Esophagus squamous epithelium (tissue), 5 donors: ENCODE measurements at places on chromosomes 13 and 19. TPM values are rescaled to one million over a fixed set of nuclear protein-coding genes. Genes with fewer than 3 reads are reported as not detected.

DNA sequence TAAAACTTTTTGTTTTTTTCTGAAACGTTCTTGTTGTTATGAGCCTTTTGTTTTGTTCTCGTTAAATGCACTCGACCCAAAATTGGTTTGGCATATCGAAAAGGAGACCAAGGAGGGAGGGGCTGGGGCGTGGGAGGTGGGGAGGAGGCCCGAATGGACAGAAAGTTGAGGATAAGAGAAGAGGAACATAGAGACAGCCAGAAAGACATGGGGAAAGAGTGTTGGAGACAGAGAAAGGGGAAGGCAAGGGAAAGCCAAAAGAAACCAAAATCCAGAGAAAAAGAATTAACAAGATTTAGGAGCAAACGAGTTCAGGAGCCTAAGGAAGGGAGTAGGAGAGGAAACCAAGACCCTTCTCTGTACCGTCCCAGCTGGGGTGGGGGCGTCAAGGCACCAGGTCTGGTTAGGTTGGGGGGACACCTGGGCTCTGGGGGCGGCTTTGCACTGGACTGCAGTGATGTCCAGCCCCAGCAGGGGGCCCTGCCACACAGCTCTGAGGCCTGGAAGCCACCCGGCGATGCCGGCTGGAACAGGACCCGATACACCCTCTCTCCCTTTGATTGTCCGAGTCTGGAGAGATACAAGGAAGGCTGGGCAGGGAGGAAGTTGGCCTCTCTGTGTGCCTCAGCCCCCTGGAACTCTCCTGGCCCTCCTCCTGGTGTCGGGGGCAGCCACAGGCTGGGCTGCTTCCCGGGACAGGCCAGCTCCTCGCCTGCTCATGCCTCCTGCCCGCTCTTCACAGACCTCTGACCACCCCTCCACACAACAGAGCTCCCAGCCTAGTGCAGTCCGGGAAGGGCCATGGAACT is 11.6 kb upstream of the ASF1B start:
- no peaks in the 10 kb centered on the region for H3K27me3 ChIP-seq
- peaks cover 22% of the 10 kb centered on the region for H3K36me3 ChIP-seq
- no peak overlapping the region for H3K4me3 ChIP-seq
- DNase-seq, result no peak

DNA sequence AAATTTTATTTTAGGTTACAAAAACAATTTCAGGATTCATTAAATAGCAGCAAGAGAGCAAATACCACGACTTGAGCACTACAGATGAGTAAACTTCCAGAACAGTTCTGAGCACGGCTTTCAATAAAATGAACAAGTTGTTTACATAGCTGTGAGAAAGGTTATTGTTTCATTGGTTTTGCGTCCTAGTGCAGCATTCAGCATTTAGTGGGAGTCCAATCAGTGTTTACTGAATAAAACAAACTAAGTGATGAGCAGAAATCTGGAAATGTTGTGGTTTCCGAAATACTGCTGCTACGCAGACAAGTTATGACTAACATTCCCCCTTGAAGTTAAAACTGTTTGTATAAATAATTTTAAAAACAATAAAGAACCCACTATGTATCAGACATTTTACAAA is 251.5 kb upstream of the STARD13 start:
- H3K4me3 ChIP-seq, result no peak overlapping the region
- H3K36me3 ChIP-seq, result no peaks in the 10 kb centered on the region
- no peaks in the 10 kb centered on the region for H3K4me1 ChIP-seq
- H3K27ac ChIP-seq, result no peak overlapping the region
- no peak for DNase-seq

Gene TUBB4A
- total RNA-seq, result not detected

Gene C13orf42
- not detected for total RNA-seq

Gene ZNF772
- total RNA-seq, result 7.9 TPM

Gene PRR20A
- total RNA-seq, result not detected

GRCh38 chr19:43620061-43621001 is 902 bp upstream of the ZNF428 start:
- H3K4me1 ChIP-seq, result peaks cover 41% of the 10 kb centered on the region
- H3K27me3 ChIP-seq, result no peaks in the 10 kb centered on the region
- peak overlapping the region; percentile 95 for H3K27ac ChIP-seq
- no peak for DNase-seq
- H3K36me3 ChIP-seq, result no peaks in the 10 kb centered on the region
- peak overlapping the region; percentile 71 for H3K4me3 ChIP-seq

Gene SLC39A3
- 14.8 TPM for total RNA-seq

- no peak overlapping the region for H3K27ac ChIP-seq
- DNase-seq, result no peak
- no peaks in the 10 kb centered on the region for H3K4me1 ChIP-seq
- H3K36me3 ChIP-seq, result no peaks in the 10 kb centered on the region
- no peak overlapping the region for H3K4me3 ChIP-seq
- no peaks in the 10 kb centered on the region for H3K27me3 ChIP-seq
These were observed 1466.9 kb downstream of the UQCRFS1 start for GRCh38 chr19:27745978-27746542.

DNA sequence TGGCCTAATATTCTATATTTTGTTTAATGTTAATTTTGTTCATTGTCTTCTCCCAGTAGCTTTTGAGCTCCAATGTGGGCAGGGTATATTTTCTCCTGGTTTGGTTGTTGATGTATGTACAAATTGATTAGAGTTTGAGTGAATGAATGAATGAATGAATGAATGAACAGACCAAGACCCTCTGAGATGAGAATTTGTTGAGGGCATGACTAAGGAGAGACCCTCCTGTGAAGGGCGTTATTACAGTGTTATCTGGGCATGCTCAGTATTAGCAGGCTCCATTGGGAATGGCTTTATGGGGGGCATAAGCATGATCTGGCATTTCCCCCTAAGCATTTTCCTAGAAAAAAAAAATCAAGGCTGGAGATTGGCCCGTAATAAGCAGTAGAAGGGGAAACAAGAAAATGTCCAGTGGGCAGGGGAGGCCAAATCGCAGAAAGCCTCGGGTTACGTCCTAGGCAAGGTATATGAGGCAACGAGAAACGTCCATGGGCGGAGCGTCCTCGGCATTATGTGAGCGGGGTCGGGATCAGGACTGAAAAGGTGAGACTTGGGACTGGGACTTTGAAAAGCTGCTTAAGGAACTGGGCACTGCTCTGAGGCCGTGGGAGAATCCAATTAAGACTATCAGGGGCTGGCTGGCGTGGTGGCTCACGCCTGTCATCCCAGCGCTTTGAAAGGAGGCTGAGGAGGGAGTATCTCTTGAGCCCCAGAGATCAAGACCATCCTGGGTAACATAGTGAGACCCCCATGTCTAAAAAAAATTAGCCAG is 904 bp upstream of the ARHGAP33 start:
- no peaks in the 10 kb centered on the region for H3K27me3 ChIP-seq
- H3K4me3 ChIP-seq, result peak overlapping the region; percentile 76
- H3K36me3 ChIP-seq, result peaks cover 16% of the 10 kb centered on the region

DNA sequence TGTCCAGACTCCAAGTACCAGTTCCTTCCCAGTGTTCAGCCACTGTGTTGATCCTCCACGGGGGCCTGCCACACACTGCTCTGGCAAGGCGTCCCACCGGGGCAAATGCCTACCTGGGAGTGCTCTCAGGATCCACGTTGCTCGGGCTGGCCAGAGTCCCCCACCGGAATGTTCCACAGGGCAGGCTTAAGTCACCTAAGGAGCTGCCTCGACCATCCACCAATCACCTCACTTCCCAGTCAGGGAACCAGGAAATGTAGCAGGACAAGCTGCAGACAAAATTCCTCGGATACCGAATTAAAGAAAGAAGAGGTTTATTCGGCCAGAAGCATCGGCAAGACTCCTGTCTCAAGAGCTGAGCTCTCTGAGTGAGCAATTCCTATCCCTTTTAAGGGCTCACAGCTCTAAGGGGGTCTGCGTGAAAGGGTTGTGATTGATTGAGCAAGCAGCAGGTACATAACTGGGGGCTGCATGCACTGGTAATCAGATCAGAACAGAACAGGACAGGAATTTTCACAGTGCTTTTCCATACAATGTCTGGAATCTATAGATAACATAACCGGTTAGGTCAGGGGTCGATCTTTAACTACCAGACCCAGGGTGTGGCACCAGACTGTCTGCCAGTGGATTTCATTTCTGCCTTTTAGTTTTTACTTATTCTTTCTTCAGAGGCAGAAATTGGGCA is 56.9 kb upstream of the EDNRB start:
- H3K36me3 ChIP-seq, result no peaks in the 10 kb centered on the region
- peaks cover 7% of the 10 kb centered on the region for H3K4me1 ChIP-seq
- H3K27ac ChIP-seq, result no peak overlapping the region
- DNase-seq, result no peak
- no peaks in the 10 kb centered on the region for H3K27me3 ChIP-seq
- H3K4me3 ChIP-seq, result no peak overlapping the region

Gene GSX1
- not detected for total RNA-seq

DNA sequence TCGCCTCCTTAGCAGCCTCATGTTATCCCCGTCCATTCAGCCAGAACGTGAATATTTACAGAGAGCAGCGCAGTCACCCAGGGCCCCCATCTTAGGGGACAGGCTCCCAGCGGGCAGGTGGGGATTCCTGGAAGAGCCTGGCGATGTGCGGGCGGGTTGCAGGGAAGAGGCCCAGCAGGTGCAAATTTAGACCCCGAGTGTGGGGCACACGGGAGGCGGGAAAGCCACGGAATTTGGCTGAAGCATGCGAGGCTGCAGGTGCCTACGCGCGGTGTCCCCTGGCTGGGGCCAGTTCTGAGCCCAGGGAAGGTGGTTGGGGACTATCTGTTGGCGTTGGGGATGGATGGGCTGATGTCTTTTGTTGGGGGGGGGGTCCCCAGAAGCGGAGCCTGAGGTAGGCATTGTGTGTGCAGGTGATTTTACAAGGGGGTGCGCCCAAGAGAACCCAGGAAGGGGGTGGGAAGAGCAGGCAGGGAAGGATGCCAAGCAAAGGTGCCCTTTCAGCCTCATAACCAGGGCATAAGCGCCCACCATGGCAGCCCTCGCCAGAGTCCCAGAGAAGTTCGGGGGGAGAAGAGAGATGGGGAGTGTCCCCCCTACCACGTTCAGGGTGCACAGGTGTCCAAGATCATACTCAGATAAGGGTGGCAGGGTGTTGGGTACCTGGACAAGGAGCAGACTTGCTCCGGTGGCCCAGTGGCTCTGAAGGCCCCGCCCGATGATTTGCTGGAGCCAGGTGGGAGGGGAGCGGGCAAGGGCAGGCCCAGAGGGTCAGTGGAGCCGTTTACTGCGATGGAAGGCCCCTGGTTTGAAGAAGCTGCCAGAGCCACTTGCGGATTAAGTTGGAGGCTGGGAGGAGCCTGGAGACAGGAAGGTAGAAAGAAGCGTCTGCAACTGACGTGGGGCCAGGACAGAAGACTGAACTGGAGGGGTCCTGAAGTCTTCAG is 1.2 kb downstream of the TPGS1 start:
- no peaks in the 10 kb centered on the region for H3K36me3 ChIP-seq
- H3K4me1 ChIP-seq, result peaks cover 27% of the 10 kb centered on the region
- no peak for DNase-seq
- no peaks in the 10 kb centered on the region for H3K27me3 ChIP-seq

GRCh38 chr13:53941588-53942190 is 913.1 kb downstream of the OLFM4 start:
- H3K27ac ChIP-seq, result no peak overlapping the region
- no peaks in the 10 kb centered on the region for H3K27me3 ChIP-seq
- no peak overlapping the region for H3K4me3 ChIP-seq
- H3K36me3 ChIP-seq, result no peaks in the 10 kb centered on the region
- DNase-seq, result no peak

- peaks cover 27% of the 10 kb centered on the region for H3K4me1 ChIP-seq
- DNase-seq, result no peak
- H3K36me3 ChIP-seq, result peaks cover 20% of the 10 kb centered on the region
- H3K4me3 ChIP-seq, result no peak overlapping the region
These were observed 3.6 kb downstream of the KCNK6 start for GRCh38 chr19:38323291-38323690.

Gene ZIC5
- total RNA-seq, result not detected

GRCh38 chr13:111202745-111203144 is 87.6 kb downstream of the ARHGEF7 start:
- H3K36me3 ChIP-seq, result no peaks in the 10 kb centered on the region
- peaks cover 47% of the 10 kb centered on the region for H3K4me1 ChIP-seq
- no peak for DNase-seq
- no peaks in the 10 kb centered on the region for H3K27me3 ChIP-seq
- H3K4me3 ChIP-seq, result no peak overlapping the region
- no peak overlapping the region for H3K27ac ChIP-seq

Gene IGFL3
- not detected for total RNA-seq

Gene TEX26
- not detected for total RNA-seq

- no peak overlapping the region for H3K4me3 ChIP-seq
- H3K27me3 ChIP-seq, result no peaks in the 10 kb centered on the region
- H3K4me1 ChIP-seq, result no peaks in the 10 kb centered on the region
- DNase-seq, result no peak
These were observed 619.0 kb downstream of the KCTD12 start for GRCh38 chr13:76267216-76267615.

Gene SELENOV
- total RNA-seq, result not detected

DNA sequence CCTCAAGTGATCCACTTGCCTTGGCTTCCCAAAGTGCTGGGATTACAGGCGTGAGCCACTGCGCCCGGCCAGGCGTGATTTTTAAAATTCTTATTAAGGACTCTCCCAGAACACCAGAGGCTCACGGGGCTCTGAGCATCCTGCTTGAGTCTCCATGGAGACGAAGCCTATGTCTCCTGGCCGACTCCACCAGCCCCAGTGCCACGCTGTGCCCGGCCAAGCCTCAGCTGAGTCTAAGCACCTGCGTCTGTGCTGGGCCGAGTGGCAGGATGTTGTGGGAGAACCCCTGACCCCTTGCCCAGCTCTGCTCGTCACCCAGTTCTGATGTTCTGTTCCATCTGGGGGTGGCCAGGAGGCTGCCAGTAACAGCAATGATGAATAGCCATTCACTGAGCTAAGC is 3.9 kb upstream of the CELF5 start:
- H3K36me3 ChIP-seq, result no peaks in the 10 kb centered on the region
- no peak overlapping the region for H3K4me3 ChIP-seq
- no peaks in the 10 kb centered on the region for H3K4me1 ChIP-seq
- peaks cover 45% of the 10 kb centered on the region for H3K27me3 ChIP-seq
- DNase-seq, result no peak

- H3K36me3 ChIP-seq, result no peaks in the 10 kb centered on the region
- no peak overlapping the region for H3K27ac ChIP-seq
- H3K27me3 ChIP-seq, result no peaks in the 10 kb centered on the region
- H3K4me3 ChIP-seq, result no peak overlapping the region
- H3K4me1 ChIP-seq, result no peaks in the 10 kb centered on the region
These were observed 63.8 kb upstream of the RXFP2 start for GRCh38 chr13:31675440-31675953.

Gene ZNF177
- 0.44 TPM for total RNA-seq

DNA sequence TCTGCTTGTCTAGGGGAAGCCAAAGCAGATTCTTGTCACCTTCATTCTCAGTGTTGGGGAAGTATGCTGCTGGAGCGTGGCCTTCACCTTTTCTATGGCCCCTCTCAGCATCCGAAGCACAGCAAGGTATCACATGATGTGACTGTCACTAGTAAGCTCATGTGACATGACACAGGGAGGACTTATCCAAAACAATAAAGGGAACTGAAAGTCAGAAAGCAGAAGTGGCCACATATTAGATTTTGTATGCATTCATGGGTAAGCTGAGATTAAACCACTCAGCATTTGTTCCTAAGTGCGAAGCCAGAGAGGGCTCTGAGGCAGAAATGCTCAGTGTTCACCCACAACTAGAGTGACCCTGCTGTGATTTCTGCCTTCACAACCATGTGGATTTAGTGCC is 72.8 kb upstream of the PCDH8 start:
- no peak for DNase-seq
- no peak overlapping the region for H3K4me3 ChIP-seq
- H3K27ac ChIP-seq, result no peak overlapping the region
- no peaks in the 10 kb centered on the region for H3K36me3 ChIP-seq

Gene NLRP7
- not detected for total RNA-seq
